ENCODE measurements at places on chromosomes 4 and X.

- peak; percentile 32 for DNase-seq
These were observed 959 bp upstream of the REST start for GRCh38 chr4:56906489-56907393.

DNA sequence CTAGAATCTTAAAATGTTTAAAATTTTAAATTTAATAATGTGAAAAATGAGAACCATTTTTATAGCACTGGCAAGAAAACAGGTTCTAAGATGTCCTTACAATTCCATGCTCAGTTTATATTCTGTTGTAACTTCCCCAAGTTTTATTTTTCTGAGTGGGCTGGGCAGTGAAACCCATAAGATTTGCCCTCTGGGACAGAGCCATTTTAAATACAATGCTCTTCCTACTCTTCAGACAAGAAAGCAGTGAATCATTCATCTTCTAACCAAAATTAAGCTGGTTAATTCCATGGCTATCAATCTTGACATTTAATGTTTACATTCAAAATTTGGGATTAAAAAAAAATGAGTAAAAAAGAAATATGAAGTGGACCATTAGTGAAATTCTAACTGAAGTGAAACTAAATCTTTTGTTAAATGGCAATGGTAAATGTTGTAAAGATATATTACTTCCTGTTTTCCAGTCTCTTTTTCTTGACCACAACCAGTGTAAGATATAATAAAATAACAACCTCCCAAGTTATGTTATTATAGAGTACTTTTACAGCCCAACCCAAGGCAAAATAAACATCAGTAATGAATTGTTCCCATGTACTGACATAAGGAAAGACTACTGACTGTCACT is 37.2 kb upstream of the PTPN13 start:
- DNase-seq = no peak

GRCh38 chrX:133516686-133517085 is 101.4 kb upstream of the GPC4 start:
- DNase-seq = no peak

DNA sequence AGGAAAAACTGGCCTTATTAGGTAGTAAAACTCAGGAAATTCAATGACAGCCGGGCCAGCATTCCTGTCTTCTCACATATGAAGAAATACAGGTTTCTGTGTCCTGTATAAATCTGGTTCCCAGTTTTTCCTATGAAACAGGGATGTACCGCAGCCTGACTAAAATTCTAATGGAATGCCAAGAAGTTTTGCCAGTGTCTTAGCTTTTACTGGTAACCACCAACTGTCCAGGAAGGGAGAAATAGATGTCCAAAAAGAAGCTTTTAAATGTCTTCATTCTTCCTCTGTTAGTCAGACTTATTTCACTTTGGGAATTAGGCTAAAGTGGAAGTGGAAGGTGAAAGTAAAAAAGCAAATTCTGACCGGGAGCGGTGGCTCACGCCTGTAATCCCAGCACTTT is 108.0 kb upstream of the TBL1X start:
- DNase-seq = no peak

GRCh38 chr4:183714626-183715025 is 55.5 kb downstream of the TRAPPC11 start:
- DNase-seq = no peak

- no peak for DNase-seq
These were observed 25.3 kb downstream of the STEEP1 start for GRCh38 chrX:119539872-119540271.

GRCh38 chr4:120821029-120821428 is 101.5 kb downstream of the PRDM5 start:
- no peak for DNase-seq

GRCh38 chrX:5829469-5829868 is 399.2 kb downstream of the NLGN4X start:
- no peak for DNase-seq

DNA sequence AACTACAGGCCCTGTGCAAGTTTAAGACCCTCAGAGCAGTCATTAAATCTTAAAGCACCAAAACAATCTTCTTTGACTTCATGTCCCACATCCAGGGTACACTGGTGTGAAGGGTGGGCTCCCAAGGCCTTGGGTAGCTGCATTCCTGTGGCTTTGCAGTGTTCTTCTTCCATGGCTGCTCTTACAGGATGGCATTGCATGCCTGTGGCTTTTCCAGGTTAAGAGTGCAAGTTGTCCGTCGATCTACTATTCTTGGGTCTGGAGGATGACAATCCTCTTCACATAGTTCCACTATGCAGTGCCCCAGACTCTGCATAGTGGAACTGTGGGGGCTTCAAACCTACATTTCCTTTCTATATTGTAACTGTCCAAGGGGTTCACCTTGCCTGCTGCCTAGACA is 494.5 kb downstream of the CFAP47 start:
- no peak for DNase-seq

GRCh38 chr4:35189988-35190613 is 1054.2 kb downstream of the ARAP2 start:
- no peak for DNase-seq

- no peak for DNase-seq
These were observed 467.0 kb upstream of the CTSO start for GRCh38 chr4:156420623-156421022.

- no peak for DNase-seq
These were observed 364.5 kb downstream of the MAPK10 start for GRCh38 chr4:85995361-85995760.

GRCh38 chrX:40952855-40953254 is 132.4 kb upstream of the USP9X start:
- DNase-seq = no peak

GRCh38 chrX:3712051-3712869 is 1.2 kb downstream of the PRKX start:
- peak; percentile 12 for DNase-seq

- no peak for DNase-seq
These were observed 250.1 kb upstream of the SMIM31 start for GRCh38 chr4:164503874-164504273.

- no peak for DNase-seq
These were observed 75.9 kb downstream of the PAQR3 start for GRCh38 chr4:78863254-78863869.

- DNase-seq = no peak
These were observed 88.1 kb downstream of the FSTL5 start for GRCh38 chr4:162075726-162076125.

- no peak for DNase-seq
These were observed 30.9 kb upstream of the CCDC110 start for GRCh38 chr4:185502386-185502785.

- no peak for DNase-seq
These were observed 437.9 kb upstream of the BOD1L1 start for GRCh38 chr4:14065406-14065805.

DNA sequence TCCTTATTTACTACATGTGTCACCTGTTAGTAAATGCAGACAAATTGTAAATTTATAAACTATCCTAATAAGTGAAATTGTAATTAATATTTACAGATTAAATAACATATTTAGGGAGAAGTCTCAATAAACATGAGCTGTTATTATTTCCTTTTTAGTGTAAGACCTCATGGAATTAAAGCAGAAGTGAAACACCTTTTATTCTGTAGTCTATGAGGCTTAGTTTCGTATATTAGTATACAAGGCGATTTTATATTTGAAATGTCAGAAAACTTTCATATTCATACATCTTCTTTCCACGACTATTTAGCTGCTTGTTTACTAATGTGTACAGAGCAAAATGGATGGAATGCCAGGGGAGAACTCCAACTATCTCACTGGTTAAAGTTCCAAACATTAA is 414.4 kb downstream of the ARHGAP24 start:
- DNase-seq = no peak

- DNase-seq = peak; percentile 35
These were observed 18.2 kb downstream of the PTTG2 start for GRCh38 chr4:37978248-37978924.

DNA sequence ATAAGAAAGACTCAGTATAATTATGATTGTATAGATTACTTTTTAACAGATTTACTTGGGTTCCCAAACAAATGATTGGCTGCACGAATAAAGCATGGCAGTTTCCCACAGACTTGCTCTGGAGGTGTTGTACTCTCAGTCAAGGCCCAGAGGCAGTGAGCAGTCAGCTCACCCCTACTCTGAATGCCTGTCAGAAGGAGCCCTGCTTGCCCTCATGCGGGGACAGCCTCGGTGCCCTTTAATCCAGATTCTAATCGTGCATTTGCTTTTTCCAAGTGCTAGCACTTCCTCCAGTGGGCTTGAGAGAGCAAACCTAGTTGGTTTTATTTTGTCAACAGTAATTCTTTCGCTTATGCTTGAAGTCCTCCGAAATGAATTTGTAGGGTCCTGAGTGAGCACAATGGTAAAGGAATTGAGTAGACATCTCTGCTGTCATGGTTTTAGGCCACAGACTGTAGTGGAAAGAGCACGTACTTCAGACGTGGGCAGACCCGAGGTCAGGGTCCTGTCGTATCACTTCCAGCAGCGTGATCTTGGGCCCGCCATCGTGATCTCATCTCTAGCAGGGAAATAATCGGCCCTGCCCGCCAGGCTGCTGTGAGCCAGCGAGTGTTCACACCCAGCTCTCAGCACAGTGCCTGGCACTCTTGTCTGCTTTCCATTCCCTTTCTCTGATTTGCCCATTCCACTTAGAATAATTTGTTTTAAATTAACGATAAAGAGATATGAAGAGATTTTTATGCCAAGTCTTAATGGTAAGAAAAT is 48.3 kb downstream of the GRK4 start:
- DNase-seq = no peak

GRCh38 chr4:119233191-119233590 is 20.7 kb downstream of the USP53 start:
- no peak for DNase-seq

GRCh38 chr4:92387459-92388069 is 83.8 kb downstream of the GRID2 start:
- peak; percentile 57 for DNase-seq

GRCh38 chr4:146465628-146466027 is 56.1 kb downstream of the SLC10A7 start:
- no peak for DNase-seq

DNA sequence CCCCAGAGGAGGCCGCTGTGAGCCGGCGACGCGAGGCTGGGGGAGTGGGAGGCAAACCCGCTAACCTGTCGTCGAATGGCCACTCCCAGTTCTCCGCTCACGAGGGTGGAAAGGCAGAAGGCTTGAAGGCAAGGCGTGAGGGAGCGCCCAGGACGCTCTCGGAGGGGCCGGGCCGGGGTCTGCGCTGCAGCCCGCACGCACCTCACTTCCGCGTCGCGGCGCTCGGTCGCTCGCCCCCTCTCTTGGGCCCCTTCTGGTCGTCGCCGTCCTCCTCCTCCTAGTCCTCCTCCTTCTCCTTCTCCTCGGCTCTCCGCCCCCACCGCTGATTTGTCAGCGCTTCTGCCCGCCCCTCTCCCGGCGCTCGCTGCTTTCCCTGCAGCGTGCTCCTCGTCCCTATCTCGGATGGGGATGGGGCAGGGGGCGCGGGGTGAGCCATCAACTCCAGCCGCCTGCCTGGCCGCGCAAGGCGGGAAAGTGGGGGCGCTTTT is at the start of gene SNCA:
Gene SNCA (minus strand): TSS at position 265 of the 488 bp plus-strand sequence. CDS start 1,494 bp downstream, outside the sequence.
- DNase-seq = peak; percentile 88

GRCh38 chrX:1542994-1543725 is 6.2 kb upstream of the P2RY8 start:
- DNase-seq = no peak

- DNase-seq = no peak
These were observed 66.4 kb downstream of the MOSPD2 start for GRCh38 chrX:14939644-14940043.

DNA sequence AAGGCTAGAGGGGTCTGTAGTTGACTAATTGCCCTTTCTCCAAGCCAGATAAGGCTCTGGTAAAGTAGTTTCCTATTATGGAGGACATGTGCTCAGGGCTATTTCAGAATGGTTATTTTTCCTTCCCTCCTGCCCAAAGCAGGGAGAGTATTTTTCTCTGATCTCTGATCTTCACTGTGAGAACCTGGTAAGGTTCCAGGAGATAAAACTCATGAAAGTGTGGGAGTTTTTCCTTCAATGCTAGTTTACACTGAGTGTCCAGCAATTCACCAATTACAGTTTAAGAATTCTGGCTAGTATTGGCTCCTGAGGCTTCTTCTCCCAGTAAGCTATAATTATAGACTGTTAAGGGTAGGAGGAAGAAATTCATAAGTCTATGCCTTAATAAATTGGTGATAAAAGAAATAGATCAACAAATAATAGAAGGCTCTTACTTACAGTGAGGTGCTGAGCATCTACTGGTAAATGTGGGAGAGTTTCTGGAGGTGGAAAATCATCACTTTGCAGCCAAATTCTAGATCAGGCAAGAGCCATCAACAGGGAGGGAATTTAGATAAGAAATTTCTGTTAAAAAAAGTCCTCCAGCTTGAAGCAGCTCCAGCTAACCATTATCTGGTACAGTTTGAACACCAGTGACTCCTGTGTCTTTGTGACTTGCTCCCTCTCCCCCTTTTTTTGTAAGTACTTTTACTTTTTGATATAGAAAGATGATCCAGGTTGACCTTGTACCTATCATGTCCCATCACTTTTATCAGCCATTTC is 30.9 kb downstream of the CASP6 start:
- DNase-seq = no peak

DNA sequence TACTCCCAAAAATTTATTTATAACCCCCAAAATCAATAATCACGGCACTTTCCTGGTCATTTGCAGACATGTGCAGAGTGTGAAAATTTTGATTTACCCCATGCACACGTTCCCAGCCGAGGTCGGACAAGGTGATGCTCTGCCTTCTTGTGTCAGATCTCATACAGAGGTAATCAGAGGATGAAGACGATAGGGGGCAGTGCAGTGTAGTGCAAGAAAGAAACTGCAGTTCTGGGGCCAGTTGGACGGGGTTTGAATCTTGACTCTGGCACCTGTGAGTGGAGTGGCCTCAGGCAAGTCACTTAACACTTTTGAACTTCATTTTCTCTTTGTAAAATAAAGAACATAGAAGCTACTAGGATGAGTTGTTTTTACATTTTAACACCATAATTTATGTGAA is 88.4 kb downstream of the FRMPD3 start:
- DNase-seq = peak; percentile 72

- no peak for DNase-seq
These were observed 16.3 kb upstream of the MAOB start for GRCh38 chrX:43898406-43899035.

GRCh38 chr4:151908734-151909497 is 148.1 kb upstream of the GATB start:
- DNase-seq = no peak

DNA sequence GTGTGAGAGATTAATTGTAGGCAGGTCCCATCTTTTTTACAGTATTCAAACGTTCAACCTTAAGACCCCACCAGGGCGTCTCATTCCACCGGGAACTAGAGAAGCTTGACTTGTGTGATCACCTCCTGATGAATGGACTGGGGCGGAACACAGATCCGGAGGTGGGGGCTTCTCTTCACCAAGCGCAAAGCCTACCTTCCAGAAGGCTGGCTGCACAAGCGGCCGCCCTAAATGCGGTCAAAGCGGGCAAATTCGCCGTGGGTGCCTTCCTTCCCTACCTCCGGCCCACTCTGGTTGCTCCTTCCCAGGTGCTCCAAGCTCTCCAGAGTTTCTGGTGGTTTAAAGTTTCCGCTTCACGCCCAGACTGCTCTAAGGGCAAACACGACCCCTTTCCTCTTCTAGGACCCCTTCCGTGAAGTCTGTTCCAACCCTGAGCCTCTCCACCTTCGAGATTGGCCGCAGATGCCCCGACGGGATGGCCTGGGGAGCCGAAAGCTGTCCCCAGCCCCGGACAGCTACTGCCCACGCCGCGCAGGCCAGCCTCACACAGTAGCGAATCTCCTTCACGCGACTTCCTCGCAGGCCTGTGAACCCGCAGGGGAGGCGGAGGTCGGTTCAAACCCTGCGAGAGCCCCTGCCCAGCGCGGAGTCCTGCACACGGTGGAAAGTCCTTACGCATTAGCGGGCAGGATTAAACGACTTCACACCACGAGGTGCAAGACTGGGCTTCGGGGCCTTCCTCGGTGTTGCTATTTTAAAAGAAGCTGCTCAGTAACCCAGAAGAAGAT is 1.6 kb upstream of the WWC2 start:
- peak; percentile 72 for DNase-seq
